ENCODE measurements at places on chromosomes 6 and 20. TPM values are rescaled to one million over a fixed set of nuclear protein-coding genes. Genes with fewer than 3 reads are reported as not detected.
A peak's percentile ranks its signal among the peaks of the same experiment; 100 is the strongest.

DNA sequence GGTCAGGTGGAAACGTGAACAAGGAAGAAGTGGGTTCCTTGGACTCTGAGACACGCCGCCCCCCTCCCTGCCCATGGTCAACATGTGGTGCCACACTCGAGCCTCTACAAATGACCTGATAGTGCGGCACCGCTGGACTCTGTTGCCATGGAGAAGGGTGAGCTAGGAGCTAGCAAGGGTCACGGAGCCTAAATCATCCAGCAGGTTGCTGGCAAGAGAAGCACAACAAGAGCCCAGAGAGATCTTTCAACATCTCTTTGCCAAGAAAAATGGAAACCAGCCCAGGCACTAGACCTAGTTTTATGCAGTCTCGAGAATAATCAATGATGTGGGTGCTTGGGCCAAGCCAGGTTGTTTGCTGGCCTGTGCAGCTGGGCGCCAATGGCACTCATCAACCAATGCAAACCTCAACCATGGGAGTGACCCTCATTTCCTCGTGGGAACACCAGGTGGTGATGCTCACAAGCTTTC lies 69.5 kb downstream of the NOL4L start:
- DNase-seq = no peak

MRAP2 gene
- not detected for total RNA-seq

- peak; percentile 42 for DNase-seq
Measured at GRCh38 chr6:43770372-43771209, 580 bp downstream of the VEGFA start.

DNA sequence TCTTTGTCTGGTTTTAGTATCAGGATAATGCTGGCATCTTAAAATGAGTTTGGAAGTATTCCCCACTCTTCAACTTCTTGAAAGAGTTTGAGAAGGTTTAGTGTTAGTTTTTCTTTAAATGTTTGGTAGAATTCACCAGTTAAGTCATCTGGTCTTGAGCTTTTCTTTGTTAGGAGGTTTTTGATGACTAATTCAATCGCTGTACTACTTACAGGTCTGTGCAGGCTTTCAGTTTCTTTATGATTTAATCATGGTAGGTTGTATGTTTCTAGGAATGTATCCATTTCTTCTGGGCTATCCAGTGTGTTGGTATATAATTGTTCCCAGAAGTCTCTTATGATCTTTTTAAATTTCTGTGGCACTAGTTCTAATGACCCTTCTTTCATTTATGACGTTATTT lies 215.5 kb downstream of the LRFN2 start:
- DNase-seq = no peak

- DNase-seq = no peak
Measured at GRCh38 chr20:49945701-49946477, 9.7 kb downstream of the RNF114 start.

- no peak for DNase-seq
Measured at GRCh38 chr6:84625506-84625905, 138.9 kb downstream of the TBX18 start.

PRL gene
- total RNA-seq = not detected

VEGFA gene
- 26.0 TPM for total RNA-seq

DNA sequence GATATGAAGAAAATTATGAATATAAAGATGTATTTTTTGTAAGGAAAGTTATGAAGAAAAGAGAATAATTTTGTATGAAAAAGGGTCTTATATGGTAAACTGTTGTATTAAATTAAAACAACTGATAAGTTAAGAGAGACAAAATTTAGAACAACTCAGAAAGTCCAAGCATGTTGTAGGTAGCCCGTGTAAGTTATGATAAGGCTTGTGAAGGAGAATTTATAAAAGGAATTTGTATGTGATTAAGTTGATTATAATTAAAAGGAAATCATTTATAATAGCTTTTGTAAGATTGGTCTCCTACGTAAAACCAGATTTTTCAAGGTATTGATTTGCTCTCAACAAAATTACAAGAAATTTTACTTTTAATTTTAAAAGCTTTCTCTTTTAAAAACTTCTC lies 1579.3 kb downstream of the HACE1 start:
- no peak for DNase-seq

SMOC2 gene
- not detected for total RNA-seq

MYL9 gene
- total RNA-seq = 1,613 TPM

GRCh38 chr6:14652536-14652935 lies 535.0 kb downstream of the CD83 start:
- no peak for DNase-seq

BPIFB4 gene
- total RNA-seq = not detected

- DNase-seq = no peak
Measured at GRCh38 chr20:3297079-3297378, 58.0 kb upstream of the SLC4A11 start.

FAM83B gene
- not detected for total RNA-seq

ZFP57 gene
- not detected for total RNA-seq

PSORS1C1 gene
- total RNA-seq = 3.8 TPM

PPP1R16B gene
- not detected for total RNA-seq
